ENCODE measurements at places on chromosomes 13 and 19. TPM values are rescaled to one million over a fixed set of nuclear protein-coding genes. Genes with fewer than 3 reads are reported as not detected.

The APOC1 gene
- total RNA-seq, result not detected

The CPB2 gene
- total RNA-seq, result not detected

The TFPT gene
- total RNA-seq, result 10.4 TPM

- no peaks in the 10 kb centered on the region for H3K36me3 ChIP-seq
- no peak overlapping the region for H3K4me3 ChIP-seq
- H3K27me3 ChIP-seq, result no peaks in the 10 kb centered on the region
- H3K27ac ChIP-seq, result no peak overlapping the region
- no peak for DNase-seq
Measured at GRCh38 chr13:50732712-50733111, 110.8 kb downstream of the DLEU7 start.

DNA sequence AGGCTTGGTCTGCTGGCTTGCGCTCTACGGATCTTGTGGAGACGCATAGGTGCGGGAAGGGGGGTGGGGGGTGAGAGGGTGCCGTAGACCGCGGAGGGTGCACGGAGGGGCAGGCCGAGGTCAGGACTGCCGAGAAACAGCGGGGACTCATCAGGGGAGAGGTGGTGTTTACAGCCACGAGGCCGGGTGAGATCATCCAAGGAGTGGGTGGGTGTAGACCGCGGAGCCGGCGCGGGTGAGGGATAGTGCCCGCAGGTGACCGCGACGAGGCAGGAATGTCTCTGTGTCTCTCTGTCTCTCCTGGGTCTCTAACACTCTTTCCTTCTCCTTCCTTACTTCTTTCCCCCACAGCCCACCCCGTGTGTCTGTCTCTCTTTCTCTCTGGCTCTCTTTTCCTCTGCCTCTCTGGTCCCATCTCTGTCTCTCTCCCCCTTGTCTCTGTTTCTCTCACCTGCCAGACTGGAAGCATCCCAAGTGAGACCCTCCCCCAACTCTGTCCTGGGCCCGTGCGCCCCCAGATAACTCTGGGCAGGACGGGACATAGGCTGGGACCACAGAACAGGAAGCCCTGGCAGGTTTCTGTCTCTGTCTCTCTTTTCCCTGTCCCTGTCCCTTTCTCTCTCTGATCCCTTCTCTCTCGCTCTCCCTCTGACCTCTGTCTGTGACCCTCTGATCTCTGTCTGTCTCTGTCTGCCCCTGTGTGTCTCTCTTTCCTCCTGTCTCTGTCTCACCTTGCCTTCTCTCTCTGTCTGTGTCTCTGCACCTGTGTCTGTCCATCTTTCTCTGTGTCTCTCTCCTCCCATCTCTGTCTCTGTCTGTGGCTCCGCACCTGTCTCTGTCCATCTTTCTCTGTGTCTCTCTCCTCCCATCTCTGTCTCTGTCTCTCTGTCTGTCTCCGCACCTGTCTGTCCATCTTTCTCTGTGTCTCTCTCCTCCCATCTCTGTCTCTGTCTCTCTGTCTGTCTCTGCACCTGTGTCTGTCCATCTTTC is 1.8 kb upstream of the KLK4 start:
- peak; percentile 51 for DNase-seq
- no peak overlapping the region for H3K27ac ChIP-seq
- H3K4me3 ChIP-seq, result no peak overlapping the region
- peaks cover 32% of the 10 kb centered on the region for H3K27me3 ChIP-seq
- H3K4me1 ChIP-seq, result peaks cover 10% of the 10 kb centered on the region

- no peaks in the 10 kb centered on the region for H3K4me1 ChIP-seq
- H3K27me3 ChIP-seq, result no peaks in the 10 kb centered on the region
- no peak overlapping the region for H3K27ac ChIP-seq
- H3K36me3 ChIP-seq, result no peaks in the 10 kb centered on the region
- DNase-seq, result no peak
Measured at GRCh38 chr13:48892688-48893075, 83.0 kb upstream of the FNDC3A start.

DNA sequence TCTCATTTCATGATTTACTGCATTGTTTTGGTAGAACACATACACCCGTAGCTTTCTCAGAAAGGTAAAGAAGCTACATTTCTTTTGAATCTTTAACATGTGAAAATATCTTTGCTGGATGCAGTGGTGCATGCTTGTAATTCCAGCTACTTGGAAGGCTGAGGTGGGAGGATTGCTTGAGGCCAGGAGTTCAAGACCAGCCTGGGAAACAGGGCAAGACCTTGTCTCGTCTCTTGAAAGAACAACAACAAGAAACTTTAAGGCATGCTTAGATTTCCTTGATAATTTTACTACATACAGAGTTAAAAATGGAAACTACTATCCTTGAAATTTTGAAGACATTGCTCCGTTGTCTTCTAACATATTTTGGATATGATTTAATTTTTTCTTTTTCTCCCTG is 7.7 kb downstream of the RNF113B start:
- H3K4me1 ChIP-seq, result no peaks in the 10 kb centered on the region
- H3K27ac ChIP-seq, result no peak overlapping the region
- no peaks in the 10 kb centered on the region for H3K36me3 ChIP-seq
- H3K4me3 ChIP-seq, result no peak overlapping the region
- no peak for DNase-seq

- no peaks in the 10 kb centered on the region for H3K36me3 ChIP-seq
- no peaks in the 10 kb centered on the region for H3K27me3 ChIP-seq
- no peak overlapping the region for H3K27ac ChIP-seq
- DNase-seq, result no peak
- H3K4me1 ChIP-seq, result no peaks in the 10 kb centered on the region
Measured at GRCh38 chr13:74325106-74325505, 190.9 kb upstream of the KLF12 start.

DNA sequence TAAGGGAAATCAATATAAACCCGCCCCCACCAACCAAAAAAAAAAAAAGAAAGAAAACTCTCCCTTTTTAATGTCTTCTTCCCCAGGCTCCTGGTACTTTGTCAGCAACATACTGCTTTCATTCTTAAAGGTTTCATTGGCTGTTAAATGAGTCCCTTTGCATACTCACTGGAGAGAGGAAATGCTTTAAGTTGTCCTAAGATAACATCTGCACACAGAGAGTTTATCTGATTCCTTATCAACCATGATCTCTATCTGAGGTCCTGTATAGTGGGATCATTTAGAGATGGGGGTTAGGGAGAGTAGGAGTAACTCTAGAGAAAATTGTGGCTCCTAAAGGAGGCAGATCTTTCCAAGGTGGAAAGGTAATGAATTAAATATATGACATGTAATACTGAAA is 156.5 kb downstream of the OXGR1 start:
- no peak for DNase-seq
- H3K4me1 ChIP-seq, result no peaks in the 10 kb centered on the region
- H3K4me3 ChIP-seq, result no peak overlapping the region
- H3K27me3 ChIP-seq, result no peaks in the 10 kb centered on the region
- no peaks in the 10 kb centered on the region for H3K36me3 ChIP-seq

DNA sequence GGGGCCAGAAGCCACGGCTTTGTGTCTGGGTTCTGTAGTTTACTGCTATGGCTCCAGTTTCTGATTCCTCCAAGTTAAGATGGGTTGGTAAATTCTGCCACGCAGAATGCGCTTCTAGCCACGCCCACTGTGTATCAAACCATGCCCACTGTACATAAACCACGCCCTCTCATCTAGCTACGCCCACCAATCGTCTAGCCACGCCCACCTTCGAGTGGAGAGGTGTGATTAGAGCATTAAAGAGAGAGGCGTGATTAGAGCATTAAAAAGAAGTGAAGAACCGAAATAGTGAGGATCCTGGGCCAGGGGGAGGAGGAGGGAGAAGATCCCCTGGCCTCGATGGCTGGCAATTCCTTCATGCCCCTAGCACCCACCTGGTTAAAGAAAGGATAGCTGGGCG is 43.7 kb upstream of the ADGRE5 start:
- no peak overlapping the region for H3K27ac ChIP-seq
- no peak overlapping the region for H3K4me3 ChIP-seq
- peaks cover 6% of the 10 kb centered on the region for H3K4me1 ChIP-seq
- DNase-seq, result peak; percentile 51
- H3K27me3 ChIP-seq, result no peaks in the 10 kb centered on the region
- H3K36me3 ChIP-seq, result no peaks in the 10 kb centered on the region

DNA sequence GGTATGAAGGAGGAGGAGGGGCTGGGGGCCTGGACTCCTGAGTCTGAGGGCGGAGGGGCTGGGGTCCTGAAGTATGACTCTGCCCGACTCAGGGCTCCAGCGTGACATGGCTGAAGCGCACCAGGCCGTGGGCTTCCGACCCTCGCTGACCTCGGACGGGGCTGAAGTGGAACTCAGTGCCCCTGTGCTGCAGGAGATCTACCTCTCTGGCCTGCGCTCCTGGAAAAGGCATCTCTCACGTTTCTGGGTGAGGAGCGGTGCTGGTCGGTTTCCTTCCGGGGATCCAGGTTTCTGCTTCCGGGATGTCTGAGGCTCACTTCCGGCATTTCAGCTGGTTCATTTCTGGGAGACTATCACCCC is 1.2 kb downstream of the CPT1C start:
- H3K36me3 ChIP-seq, result peaks cover 10% of the 10 kb centered on the region
- H3K4me3 ChIP-seq, result no peak overlapping the region
- H3K27ac ChIP-seq, result no peak overlapping the region
- peaks cover 25% of the 10 kb centered on the region for H3K4me1 ChIP-seq
- DNase-seq, result no peak
